ENCODE measurements at places on chromosomes 5 and 9.

GRCh38 chr5:152804179-152804578 is 399.1 kb upstream of the NMUR2 start:
- DNase-seq: no peak

DNA sequence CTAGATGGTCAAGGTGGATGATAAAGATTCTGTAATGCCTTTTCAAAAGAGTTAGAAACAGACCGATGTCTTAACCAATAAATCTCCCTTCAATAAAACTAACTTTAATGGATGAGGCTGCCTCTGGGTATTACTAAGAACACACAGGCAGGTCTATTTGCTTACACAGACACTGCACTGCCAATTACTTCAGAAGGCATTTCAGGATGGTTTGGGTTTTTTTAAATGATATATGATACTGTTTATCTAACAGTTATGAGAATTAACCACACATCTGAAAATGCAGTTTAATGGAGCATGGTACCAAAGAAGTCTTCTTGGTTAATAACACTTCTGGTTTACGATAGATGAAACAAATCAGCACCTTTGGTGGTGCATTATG is 367.9 kb upstream of the GRAMD2B start:
- no peak for DNase-seq

- no peak for DNase-seq
These were observed 90.2 kb downstream of the XRCC4 start for GRCh38 chr5:83167538-83167937.

- no peak for DNase-seq
These were observed 758.5 kb upstream of the CTNND2 start for GRCh38 chr5:12662545-12663314.

GRCh38 chr5:67910546-67910945 is 305.0 kb upstream of the PIK3R1 start:
- DNase-seq: no peak

- no peak for DNase-seq
These were observed 8.2 kb downstream of the NDUFA8 start for GRCh38 chr9:122151267-122151828.
